A673 (cell line): ENCODE measurements at places on chromosomes 16 and 17. TPM values are rescaled to one million over a fixed set of nuclear protein-coding genes. Genes with fewer than 3 reads are reported as not detected.

SF3B3 gene
- total RNA-seq = 518 and 571 TPM in 2 replicates

GRCh38 chr17:49928126-49928800, 40.7 kb upstream of the DLX4 start:
- no peak for DNase-seq

DNA sequence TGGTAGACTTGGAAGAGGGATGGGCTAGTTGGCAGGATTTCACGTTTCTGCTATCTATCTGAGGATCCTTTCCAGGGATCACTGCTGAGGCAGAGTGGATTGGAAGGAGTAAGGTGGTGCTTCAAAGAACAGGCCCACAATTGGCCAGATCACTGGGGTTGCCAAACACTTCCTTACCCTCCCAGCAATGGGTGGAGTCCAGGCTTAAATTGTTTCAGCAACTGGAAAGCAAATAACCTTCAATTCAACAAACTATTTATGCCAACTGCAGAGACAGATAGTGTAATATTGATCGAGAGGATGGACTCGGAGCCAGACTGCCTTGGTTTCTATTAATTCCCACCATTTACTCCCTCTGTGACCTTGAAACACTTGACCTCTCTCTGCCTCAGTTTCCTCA, 2.1 kb downstream of the ARRB2 start:
- no peak for DNase-seq

GRCh38 chr17:55303701-55304145, 39.0 kb downstream of the HLF start:
- no peak for DNase-seq

DNA sequence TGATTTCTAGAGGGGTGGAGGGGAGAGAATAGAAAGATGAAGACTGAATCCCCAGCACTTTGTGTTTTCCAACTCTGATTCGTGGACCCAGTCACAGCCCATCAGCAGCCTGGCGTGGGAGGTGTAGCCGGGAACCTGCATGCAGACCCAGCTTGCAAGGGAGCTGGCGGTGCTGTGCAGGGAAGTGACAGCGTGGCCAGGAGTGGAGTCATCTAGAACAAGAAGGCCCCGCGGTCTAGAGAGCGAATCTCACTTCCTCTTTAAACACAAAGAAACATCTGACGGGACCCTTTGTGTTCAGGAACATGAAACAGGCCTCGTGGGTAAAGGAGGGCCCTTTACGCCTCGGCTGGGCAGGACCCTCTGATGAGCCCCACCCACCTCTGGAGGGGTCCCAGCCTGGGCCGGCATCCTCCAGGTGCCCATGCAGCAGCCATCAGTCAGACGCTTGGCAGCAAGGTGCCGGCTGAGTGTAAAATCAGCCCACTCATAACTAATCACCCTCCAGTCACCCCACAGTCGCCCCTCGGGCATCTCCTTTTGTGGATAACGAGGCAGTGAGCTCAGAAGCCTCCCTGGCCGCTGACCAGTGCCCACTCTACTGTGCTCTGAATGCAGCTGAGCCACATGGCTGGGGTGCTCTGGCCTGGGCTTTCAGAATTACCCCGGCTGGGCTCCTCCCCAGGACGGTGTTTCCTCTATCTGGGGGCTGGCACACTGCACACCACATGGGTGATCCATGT, 4.4 kb downstream of the SNAI3 start:
- DNase-seq = no peak
